ENCODE measurements at places on chromosomes 16 and 17.
A peak's percentile ranks its signal among the peaks of the same experiment; 100 is the strongest.

DNA sequence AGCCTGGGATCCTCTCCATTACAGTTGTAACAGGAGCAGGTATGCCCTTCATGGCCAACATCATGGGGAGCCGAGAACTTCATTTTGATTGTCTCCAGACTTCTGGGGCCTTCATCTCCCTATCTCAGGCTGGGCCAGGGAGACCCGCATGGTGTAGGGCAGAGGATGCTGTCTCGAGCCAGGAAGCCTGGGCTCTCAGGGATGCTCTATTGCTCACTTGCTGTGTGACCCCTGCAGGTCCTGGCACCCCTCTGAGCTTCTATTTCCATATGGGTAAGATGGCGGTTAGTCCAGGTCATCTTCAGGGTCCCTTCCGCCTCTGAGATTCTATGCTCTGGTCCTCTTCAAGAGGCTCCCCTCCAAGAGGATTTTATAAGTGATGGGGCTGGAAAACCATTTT lies 20.6 kb upstream of the RNF135 start:
- no peak for DNase-seq

GRCh38 chr17:20983359-20983637 lies 59.5 kb downstream of the USP22 start:
- no peak for DNase-seq

DNA sequence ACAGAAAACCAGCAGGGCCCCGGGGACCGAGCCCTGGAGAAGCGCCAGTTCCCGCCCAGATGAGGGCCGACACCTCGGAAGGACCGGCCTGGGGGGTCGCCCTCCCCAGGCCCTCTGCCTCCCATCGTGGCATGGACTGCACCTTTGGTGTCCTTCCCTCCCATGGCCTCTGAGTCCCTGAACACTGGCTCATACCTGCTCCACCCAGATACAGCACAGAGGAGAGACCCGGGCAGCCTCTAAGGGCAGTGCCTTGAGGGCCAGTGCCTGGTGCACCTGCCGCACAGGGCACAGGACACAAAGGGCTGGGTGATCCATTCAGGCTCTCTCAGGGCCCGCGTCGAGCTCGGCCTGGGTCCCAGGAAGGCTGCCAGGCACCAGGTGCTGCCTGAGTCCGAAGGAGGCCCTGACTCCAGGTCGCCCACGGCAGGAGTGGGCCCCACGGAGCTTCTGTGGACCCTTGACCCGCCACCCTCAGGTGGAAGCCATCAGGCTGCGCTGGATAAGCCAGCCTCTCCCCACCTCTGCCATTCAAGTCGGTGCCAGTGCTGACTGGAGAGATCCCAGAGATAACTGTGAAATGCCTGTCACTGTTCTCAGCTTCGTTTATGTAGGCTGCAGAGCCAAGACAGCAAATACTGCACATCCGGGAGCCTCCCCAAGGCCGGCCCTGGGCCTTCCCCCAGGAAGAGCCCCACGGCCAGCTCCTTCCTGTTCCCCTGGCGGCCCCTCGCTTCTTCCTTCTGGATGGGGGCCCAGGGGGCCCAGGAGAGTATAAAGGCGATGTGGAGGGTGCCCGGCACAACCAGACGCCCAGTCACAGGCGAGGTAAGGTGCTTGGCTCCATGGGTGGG lies at the start of gene ZG16B:
ZG16B (plus strand) TSS at position 803 of the 854 bp plus-strand sequence. CDS start 139 bp downstream, outside the sequence.
- DNase-seq = no peak

DNA sequence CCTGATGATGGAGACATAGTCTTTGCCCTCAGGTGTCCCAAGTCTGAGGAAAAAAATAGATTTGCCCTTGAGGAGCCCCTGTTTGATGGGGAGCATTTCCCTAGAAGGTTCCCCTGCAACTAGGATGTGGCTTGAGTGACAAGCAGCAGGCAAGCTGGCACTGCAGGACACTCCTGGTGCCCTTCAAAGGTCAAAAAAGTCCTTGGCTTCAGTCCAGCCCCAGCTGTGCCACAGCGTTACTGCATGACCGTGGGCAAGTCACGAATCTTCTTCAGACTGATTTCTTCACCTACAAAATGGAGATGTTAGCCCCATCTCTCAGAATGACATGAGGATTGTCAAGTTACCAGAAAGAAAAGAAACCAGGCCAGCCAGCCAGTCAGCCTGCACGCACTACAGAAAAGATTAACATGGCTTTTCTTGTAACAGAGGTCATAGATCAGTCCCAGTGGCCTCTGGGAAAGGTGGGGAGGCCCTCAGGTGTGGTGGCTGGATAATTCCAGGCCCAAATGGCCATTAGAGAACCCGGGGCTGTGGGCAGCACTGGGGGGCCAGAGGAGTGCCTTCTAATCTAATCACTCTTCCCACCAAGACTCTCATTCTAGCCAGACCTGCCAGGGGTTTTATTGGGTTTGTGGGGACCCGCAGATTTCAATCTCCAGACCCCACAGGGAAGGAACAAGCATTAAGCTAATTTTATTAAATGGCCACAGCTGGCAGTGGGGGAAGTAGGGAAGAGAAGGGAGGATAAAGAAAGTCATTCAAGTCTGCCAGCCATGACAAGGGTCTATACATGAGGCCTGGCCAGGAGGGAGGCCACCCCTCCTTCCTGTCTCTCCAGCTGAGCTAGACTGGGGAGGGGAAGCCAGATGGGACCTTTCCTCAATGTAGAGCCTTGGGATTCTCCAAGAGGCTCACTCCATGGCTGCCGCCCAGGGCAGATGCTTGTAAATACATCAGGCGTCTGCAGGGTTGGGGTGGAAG lies 9.7 kb upstream of the KIF18B start:
- DNase-seq = no peak

GRCh38 chr16:17171250-17172143 lies 299.3 kb downstream of the XYLT1 start:
- no peak for DNase-seq

- DNase-seq = peak; percentile 27
Observed at GRCh38 chr17:17196776-17197175, 9.4 kb downstream of the PLD6 start.

DNA sequence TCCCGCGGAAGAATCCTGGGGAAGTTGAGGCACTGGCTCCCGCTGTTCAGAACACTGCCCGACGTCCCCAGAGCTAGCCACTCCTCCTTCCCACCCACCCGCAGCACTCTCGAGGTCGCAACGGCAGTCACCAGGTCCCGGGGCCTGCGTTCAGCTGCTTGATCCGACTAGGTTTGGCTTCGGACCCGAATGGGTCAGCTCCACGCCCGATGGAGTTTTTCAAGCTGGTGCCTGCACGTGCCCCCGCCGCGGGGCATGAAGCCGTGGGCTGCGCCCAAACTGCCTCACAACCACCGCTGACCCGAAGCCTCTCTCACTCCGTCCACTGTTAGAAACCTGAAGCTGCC lies 12.4 kb upstream of the ODF4 start:
- peak; percentile 17 for DNase-seq
